Type B pancreatic cell (in vitro differentiated cells): ENCODE measurements at places on chromosomes 1 and 21. TPM values are rescaled to one million over a fixed set of nuclear protein-coding genes. Genes with fewer than 3 reads are reported as not detected.
A peak's percentile ranks its signal among the peaks of the same experiment; 100 is the strongest.

DNA sequence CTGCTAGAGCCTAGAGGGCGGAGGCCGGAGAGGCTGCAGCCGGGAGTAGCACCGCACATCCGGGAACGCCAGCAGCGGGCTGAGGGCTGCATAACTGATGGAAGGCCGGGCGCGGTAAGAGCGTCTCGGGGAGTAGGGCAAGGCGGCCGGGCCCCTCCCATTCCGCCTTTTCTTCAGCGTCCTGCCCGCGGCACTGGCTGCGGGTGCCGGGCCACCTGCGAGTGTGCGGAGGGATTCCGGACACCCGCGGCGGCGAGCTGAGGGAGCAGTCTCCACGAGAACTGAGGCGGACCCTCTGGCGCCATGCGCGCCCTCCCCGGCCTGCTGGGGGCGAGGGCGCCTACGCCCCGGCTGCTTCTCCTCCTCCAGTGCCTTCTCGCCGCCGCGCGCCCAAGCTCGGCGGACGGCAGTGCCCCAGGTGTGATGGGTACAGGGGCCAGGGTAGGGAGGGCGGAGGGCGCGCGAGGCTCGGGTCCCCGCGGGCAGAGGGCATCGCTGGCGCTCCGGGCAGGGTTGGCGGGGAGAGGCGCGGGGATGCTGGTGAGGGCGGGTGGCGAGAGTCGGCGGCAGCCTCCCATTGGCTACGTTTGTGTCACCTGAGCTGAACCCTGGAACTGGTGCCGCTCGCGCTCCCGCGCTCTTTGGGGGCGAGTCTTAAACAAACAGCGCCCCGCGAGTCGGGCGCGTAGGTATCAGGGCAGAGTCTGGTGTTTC, 334.4 kb downstream of the SRGAP2C start:
- H3K4me1 ChIP-seq, result no peaks in the 10 kb centered on the region
- peak overlapping the region; percentile 89 for H3K4me3 ChIP-seq
- peak overlapping the region; percentile 63 for H3K27ac ChIP-seq
- no peaks in the 10 kb centered on the region for H3K36me3 ChIP-seq
- peaks cover 3% of the 10 kb centered on the region for H3K27me3 ChIP-seq

MMEL1 gene
- 1.1 TPM in 1 of 2 replicates, not detected in the other for total RNA-seq

OR2AK2 gene
- not detected in 2 replicates for total RNA-seq

PDZK1IP1 gene
- total RNA-seq, result not detected in 2 replicates
